ENCODE measurements at places on chromosomes 1 and 21.

- DNase-seq, result no peak
These were observed 21.6 kb downstream of the FOXD3 start for GRCh38 chr1:63343922-63344321.

- DNase-seq, result no peak
These were observed 8.3 kb upstream of the PTCH2 start for GRCh38 chr1:44851308-44851707.

DNA sequence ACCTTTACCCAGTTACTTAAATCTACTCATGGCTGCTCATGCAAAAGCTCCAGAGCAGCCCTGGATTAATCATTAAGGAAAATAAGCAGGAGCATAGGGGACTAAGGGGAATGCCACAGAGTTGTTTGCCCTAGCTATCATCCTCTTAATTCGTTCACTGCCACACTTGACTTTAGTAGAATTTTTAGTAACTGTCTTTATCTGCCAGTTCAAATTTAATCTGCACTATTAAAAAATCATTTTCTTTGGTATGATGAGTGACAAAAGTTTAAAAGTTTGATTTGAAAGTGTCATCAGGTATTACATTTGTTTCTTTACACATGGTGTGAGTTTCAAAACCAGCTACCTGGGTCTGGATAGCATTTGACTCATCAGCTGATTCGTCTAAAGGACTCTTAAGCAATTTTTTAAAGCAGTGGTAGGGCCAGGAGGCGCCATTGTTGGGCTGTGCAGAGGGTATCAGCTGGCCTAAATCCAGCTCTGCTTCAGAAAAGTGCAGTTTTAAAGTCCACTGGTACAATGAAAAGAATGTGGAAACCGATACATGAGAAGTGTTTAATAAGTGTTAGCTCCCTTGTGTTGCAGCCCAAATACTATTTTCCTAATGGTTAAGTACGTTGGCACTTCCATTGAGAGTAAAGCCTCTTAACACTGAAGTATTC, 69.9 kb upstream of the DR1 start:
- DNase-seq, result no peak

GRCh38 chr1:210951279-210951678, 182.7 kb downstream of the KCNH1 start:
- no peak for DNase-seq

- DNase-seq, result no peak
These were observed 44.6 kb downstream of the WNT9A start for GRCh38 chr1:227903061-227903521.

- no peak for DNase-seq
These were observed 11.6 kb upstream of the PTPN7 start for GRCh38 chr1:202172015-202172355.
